Panc1 (cell line): ENCODE measurements at places on chromosomes 3 and 15.
A peak's percentile ranks its signal among the peaks of the same experiment; 100 is the strongest.

DNA sequence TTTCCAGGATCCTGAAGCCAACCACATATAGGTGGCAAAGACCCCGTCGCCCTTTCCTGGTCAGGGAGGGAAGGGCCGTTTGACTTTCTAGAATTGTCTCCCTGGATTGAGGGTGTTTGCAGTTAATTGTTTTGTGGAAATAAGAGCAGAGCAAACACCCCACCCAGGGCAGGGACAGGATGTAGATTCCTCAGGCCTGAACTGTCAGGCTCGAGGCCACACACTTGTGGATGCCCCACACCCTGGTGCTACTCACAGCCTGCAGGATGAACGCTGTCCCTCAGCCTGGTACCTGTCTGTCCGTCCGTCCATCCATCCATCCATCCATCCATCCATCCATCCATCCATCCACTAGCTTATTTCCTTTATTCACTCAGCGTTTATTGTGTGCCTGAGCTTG, 29.9 kb upstream of the FLNB start:
- H3K4me1 ChIP-seq: peaks cover 15% of the 10 kb centered on the region
- H3K27me3 ChIP-seq: no peaks in the 10 kb centered on the region
- no peaks in the 10 kb centered on the region for H3K36me3 ChIP-seq
- DNase-seq: no peak
- H3K4me3 ChIP-seq: no peak overlapping the region

DNA sequence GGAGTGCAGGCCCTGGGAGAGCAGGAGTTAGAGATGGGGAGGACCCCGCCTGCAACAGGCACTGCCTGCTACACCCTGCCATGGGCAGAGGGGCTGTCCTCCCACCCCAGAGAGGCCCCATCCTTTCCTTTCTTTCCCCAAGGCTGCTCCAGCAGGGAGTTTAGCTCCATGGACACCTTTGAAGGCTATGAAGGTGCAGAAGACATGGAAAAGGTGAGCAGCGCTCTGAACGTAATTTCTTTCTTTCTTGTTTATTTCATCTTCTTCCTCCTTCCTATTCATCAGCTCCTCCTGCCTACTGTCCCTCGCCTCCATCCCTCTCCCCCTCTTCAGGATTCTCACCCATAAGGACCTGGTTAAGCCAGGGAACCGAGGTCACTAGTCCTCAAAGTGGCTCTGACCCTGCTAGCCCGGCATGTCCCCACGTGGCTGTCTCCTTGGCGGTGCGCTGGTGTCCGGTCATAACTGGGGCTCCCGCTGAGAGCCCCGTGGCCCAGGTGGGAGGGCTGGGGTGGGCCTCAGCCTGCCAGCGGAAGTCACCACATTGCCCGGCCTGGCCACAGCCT, 16.0 kb upstream of the ADIPOQ start:
- peak overlapping the region; percentile 46 for H3K4me3 ChIP-seq
- H3K4me1 ChIP-seq: 0 out of 2 replicates have a peak, but pooled peaks cover 3% of the 10 kb centered on the region
- H3K27me3 ChIP-seq: peaks cover 36% of the 10 kb centered on the region
- DNase-seq: no peak

- H3K4me1 ChIP-seq: no peaks in the 10 kb centered on the region
- H3K27ac ChIP-seq: no peak overlapping the region
- H3K4me3 ChIP-seq: no peak overlapping the region
- no peaks in the 10 kb centered on the region for H3K36me3 ChIP-seq
- no peaks in the 10 kb centered on the region for H3K27me3 ChIP-seq
- no peak for DNase-seq
Measured at GRCh38 chr3:159751146-159751545, 237.5 kb upstream of the IL12A start.

DNA sequence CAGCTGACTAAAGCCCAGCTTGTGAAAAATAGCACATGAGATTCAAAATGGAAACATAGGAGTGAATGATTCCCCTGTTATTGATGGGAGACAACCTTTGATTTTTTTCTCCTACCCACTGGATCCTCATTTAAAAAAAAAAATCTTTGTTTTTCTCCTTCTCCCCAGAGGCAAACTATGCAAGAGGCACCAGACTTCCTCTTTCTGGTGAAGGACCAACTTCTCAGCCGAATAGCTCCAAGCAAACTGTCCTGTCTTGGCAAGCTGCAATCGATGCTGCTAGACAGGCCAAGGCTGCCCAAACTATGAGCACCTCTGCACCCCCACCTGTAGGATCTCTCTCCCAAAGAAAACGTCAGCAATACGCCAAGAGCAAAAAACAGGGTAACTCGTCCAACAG, 2.6 kb downstream of the CACNA1D start:
- DNase-seq: no peak
- H3K27ac ChIP-seq: peak overlapping the region; percentile 68; the same call in 1 of the 2 replicates
- H3K4me1 ChIP-seq: peaks cover 35% of the 10 kb centered on the region

DNA sequence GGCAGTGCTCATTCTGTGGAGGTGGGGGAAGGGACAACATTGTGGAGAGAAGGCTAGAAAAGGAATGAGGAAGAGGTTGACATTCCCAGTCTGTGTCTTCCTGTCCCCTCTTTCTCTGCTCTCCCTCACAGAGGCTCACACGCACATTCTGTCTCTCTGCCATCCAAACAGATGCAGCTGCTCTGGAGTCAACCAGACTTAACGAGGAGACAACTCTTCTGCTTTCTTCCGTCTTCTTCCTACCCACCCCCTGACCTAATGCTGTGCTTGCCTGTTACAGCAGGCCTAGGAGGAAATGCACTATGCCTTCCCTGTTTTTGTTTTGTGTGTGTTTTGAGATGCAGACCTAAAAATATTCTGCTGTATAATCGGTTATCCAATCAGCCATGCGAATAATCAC, 121.9 kb downstream of the CACNA1D start:
- no peak for DNase-seq
- no peaks in the 10 kb centered on the region for H3K4me1 ChIP-seq
- H3K27ac ChIP-seq: no peak overlapping the region

DNA sequence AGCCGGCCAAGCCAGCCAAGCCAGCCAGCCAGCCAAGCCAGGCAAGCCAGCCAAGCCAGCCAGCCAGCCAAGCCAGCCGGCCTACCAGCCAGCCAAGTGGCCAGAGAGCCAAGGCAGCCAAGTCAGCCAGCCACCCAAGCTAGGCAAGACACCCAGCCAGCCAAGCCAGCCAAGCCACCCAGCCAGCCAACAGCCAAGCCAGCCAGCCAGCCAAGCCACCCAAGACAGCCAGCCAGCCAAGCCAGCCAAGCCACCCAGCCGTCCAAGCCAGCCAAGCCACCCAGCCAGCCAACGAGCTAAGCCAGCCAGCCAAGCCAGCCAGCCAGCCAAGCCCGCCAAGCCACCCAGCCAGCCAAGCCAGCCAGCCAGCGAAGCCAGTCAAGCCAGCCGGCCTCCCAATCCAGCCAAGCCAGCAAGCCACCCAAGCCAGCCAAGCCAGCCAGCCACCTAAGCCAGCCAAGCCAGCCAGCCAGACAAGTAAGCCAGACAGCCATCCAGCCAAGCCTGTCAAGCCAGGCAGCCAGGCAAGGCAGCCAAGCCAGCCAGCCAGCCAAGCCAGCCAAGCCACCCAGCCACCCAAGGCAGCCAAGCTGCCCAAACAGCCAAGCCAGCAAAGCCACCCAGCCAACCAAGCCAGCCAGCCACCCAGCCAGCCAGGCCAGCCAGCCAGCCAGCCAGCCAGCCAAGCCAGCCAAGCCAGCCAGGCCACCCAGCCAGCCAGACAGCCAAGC, 200.5 kb downstream of the GOLGA6L6 start:
- H3K4me3 ChIP-seq: no peak overlapping the region
- H3K36me3 ChIP-seq: no peaks in the 10 kb centered on the region
- no peak for DNase-seq
- H3K27me3 ChIP-seq: no peaks in the 10 kb centered on the region

GRCh38 chr3:98957681-98958080, 56.2 kb upstream of the DCBLD2 start:
- no peaks in the 10 kb centered on the region for H3K27me3 ChIP-seq
- no peak overlapping the region for H3K4me3 ChIP-seq
- no peaks in the 10 kb centered on the region for H3K36me3 ChIP-seq
- DNase-seq: no peak

GRCh38 chr3:5009506-5010109, 30.4 kb downstream of the BHLHE40 start:
- no peaks in the 10 kb centered on the region for H3K27me3 ChIP-seq
- no peaks in the 10 kb centered on the region for H3K36me3 ChIP-seq
- no peak overlapping the region for H3K27ac ChIP-seq
- DNase-seq: no peak
